ENCODE measurements at places on chromosomes 16 and 17.

DNA sequence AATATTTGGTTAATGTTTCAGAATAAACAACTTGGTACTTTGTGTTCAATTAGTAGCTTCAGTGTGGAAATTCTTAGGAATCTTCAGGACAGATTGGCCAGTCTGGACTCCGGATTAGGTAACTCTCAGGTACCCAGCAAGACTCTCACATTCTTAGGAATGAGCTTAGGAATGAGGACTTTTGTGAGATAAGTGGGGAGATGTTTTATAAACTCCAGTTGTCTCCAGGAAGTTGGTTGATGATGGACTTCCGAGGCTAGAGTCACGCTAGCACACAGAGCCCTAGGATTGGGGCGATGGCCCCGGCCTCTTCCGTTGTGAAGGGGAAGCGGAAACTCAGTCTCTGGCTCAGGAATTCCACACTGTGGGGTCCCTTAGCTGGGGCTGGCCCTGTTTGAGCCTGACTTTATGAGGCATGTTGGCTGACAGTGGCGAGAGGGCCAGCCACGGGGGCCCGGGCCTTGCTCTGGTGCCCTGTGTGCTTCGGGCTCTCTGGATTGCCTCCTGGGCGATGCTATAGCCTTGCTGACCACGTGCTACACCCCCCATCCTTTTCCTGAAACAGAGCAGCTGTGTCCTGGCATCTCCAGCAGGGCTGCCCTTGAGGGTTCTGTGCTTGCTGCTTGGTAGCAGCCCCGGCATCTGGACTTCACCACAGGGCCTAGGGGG lies 32.4 kb downstream of the RAB11FIP3 start:
- DNase-seq, result no peak

GRCh38 chr16:68309799-68310198 lies 947 bp downstream of the SLC7A6OS start:
- DNase-seq, result no peak

- DNase-seq, result peak; percentile 74
These were observed 15.1 kb downstream of the SAMD14 start for GRCh38 chr17:50114849-50115357.

- no peak for DNase-seq
These were observed 3.1 kb upstream of the C16orf74 start for GRCh38 chr16:85753976-85754375.

DNA sequence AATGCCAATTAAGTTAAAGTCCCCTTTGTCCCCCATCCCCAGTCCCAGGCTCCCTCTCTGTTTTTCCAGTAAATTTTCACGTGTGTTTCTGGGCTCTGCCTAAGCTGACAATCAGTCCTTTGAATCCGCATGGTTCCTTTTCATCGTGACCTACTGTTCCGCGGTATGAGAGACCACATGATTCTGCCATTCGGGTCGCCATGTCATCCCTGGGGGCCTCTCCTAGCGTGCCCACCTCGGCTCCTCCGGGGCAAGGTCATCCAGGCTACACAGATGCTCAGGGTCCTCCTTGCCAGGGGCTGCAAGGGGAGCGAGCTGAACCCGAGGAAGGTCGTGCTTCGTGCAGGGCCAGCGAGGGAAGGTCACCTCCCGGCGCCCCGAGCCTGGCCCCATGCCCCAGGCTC lies 157.6 kb downstream of the RAB11FIP4 start:
- peak; percentile 24 for DNase-seq

DNA sequence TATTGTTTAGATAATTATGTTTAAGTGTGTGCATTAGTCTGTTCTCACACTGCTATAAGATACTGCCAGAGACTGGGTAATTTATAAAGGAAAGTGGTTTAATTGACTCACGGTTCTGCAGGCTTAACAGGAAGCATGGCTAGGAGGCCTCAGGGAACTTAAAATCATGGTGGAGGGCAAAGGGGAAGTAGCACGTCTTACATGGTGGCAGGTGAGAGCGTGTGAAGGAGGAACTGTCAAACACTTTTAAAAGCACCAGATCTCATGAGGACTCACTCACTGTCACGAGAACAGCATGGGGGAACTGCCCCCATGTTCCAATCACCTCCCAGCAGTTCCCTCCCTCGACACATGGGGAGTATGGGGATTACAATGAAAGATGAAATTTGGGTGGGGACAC lies 203.5 kb upstream of the GOT2 start:
- DNase-seq, result no peak

DNA sequence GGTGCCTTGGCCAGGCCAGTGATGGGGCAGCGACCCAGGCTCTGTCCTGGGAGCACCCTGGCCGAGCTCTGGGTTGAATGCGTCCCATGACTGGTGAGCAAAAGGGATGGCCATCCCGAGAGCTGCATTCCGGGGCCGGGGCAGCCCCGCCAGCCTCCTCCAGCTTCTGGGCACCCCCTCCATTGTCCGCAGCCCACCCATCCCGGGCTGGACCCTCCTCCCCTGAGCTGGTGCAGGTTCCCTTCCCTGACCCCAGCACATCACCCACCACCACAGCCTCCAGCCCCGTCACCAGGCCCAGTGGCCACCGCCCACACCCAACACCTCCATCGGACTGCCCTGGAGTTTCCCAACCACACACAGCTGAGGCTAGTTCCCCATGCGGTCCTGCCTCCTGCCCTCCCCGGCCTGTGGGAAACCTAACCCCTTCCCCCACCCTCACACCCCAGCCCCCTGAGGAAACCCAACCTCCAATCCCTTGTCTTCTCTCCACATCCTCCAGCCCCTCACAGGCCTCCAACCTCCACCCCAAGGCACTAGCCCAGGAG lies 16.2 kb upstream of the PVALEF start:
- DNase-seq, result no peak

DNA sequence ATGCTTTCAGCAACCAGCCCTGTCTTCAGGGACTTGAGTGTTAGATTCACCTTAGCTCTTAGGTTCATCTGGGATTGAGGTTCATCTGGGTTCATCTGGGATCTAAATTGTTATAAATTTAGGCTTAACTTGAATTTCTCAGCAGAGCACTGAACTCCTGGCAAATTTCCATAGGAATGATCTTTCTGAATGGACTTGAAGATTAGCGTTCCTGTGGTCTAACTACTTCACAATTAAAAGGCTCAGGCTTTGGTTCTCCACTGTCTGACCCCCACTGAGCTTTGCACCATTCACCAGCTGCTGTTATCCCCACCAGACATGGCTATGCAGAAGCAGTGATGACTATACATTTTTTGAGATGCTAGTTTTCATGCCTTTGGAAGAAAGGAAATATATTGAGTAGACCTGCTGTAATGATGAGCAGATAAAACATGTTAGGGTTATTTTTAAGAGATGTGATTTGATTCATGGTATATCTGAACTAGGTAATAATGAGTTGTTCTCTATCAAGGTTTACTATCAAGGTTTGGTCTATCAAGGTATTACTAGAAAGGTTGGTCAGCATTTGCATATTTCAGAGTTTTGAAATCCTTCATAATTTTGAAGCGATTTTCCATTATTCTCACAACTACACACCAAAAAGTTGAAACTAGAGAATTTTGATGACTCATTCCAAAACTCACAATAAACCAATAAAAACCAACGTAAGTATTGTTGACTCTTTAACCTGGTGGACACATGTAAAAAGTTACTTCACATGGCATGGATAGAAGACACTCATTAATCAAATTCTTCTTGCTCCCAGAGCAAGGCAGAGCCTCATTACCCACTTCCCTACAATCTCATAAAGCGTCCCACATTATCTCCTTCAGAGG lies 71.7 kb downstream of the SNX11 start:
- no peak for DNase-seq

DNA sequence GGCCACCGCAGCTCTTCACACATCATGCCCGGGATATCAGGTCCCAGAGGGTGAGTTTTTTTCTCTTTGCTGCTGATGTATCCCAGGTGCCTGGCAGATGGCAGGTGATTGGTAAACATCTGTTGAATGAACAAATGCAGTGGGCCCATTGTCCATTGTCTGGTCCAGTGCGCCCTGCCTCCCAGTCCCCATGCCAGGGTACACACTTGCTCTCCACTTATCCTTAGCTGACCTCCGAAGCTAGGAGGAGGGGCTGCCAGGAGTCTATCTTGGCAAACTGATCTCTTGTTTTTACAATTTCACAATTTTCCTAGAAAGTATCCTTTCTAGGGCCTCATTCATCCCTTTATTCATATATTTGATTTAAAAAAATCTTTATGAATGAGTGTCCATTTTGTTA lies 196.0 kb downstream of the RAB11FIP4 start:
- no peak for DNase-seq

- no peak for DNase-seq
These were observed 51.3 kb downstream of the NFATC3 start for GRCh38 chr16:68136515-68136914.

- no peak for DNase-seq
These were observed 66.1 kb downstream of the PLD6 start for GRCh38 chr17:17139972-17140589.

- peak; percentile 38 for DNase-seq
These were observed 291.2 kb downstream of the CDH11 start for GRCh38 chr16:64830653-64831052.

DNA sequence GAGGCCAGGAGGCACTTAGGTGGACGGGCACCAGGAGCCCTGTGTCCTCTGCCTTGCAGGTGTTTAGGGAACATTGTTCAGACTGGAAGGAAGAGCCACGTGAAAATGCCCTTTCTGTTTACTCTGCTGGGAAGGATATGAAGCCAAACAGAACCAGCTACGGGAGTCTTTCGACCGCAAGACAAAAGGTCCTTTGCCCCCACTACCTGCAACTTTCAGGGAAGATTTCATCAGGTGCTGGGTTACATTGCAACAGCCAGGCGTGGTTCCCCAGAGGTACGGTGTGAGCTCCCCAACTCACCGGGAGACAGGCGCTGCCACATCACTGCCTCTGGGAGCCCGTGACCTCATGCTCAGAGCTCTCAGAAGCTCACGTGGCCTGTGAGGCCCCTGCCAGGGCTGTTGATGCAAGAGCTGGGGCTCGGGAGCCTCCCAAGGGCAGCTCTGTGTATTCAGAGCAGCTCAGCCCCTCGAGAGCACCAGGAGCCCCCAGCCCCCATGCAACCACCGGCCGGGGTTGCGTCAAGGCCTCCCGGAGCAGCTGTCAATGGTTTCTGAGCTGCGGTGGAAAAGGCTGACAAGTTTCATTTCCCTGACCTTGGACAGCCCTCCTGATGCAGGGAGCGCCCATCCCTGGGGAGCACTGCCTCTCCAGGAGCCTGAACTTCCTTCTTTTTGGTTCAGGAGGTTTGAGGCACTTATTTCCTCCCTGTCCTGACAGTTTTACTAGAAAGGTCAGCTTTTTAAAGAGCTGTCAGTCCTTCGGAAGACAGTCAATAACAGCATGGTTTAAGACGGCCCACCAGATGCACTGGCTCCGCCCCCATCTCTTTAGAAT lies 42.1 kb downstream of the TBC1D16 start:
- peak; percentile 93 for DNase-seq

- peak; percentile 54 for DNase-seq
These were observed 331 bp upstream of the CCDC92B start for GRCh38 chr17:2749784-2750181.

GRCh38 chr16:54076006-54076504 lies 210.5 kb downstream of the IRX3 start:
- no peak for DNase-seq

DNA sequence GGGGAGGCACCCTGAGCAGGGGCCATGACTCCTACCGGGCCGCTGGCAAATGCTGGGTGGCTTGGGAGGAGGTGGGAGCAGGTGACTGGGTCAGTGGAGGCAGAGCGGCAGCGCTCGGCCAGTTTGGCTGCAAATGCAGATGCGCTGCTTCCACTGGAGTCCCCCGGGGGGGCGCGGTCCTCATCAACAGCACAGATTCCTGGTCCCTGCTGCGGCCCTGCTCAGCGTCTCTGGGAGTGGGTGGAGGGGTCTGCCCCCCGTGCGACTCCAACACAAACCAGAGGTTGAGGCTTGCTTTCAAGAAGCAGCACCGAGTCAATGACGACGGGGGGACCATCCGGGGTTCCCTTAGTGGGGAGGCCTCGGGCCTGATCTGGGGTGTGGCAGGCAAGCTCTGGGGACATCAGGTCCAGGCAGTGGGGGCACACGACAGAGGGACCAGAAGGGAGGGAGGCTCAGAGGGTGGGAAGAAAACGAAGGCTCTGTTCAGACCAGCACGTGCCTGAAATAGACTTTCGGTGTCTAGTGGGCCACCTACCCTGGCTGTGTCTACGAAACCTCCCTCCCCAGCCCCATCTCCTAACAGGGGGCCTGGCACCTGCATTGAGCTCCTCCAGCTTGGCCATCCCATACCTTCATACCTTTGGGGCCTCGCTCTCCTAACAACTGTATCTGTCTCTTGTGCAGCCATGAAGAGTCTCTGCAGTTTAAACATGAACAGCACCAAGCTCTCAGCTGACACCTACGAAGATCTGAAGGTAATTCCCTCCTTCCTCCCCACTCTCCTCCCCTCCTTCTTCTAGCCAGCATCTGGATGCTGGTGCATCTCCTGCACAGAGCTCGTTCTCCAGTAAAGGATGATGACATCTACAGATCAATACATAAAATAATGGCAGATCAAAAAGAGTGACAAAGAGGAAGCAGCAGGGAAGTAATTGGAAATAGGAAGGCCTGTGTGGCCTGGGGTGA lies 72.5 kb upstream of the PLCG2 start:
- no peak for DNase-seq

GRCh38 chr17:72056155-72056554 lies 64.7 kb upstream of the SOX9 start:
- DNase-seq, result no peak

DNA sequence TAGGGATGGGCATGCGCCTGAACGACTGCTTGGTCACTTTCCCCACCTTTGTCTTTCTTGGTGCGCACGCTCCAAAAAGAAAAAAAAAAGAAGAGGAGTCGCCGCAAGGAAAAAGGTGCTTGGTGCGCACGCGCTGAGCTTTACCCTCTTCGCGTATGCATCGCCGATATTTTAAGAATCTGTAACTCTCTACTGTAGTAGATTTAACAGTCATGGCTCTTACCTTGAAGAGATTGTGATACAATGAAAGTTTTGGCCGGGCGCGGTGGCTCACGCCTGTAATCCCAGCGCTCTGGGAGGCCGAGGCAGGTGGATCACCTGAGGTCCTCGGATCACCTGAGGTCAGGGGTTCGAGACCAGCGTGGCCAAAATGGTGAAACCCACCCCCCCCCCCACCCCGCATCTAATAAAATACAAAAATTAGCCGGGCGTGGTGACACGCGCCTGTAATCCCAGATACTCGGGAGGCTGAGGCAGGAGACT lies 609 bp upstream of the FXR2 start:
- DNase-seq, result no peak

- no peak for DNase-seq
These were observed 68.5 kb downstream of the BRIP1 start for GRCh38 chr17:61794792-61795191.

- DNase-seq, result peak; percentile 57
These were observed 7.1 kb downstream of the AKAP1 start for GRCh38 chr17:57092171-57092570.

GRCh38 chr17:44556832-44557606 lies at the start of gene FZD2:
Gene FZD2 (plus strand): TSS chr17:44557484. CDS start chr17:44557689, 205 bp downstream.
- peak; percentile 96 for DNase-seq

DNA sequence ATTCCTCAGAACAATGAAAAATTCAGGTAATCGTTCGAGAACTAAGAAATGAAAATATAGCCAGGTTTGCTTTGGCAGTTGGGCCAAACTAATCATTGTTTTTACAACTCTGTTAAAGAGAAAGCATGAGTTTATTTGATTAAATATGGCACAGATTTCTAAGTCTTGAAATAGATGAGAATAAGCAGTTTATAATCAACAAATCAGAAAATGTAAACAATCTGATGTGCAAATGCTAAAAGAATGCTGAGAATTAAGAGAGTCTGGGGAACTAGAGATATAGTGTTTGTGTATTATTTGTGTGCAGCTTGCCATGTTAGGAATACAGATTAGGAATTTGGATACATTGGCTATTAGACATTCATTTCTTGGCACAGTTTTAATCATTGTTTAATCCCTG lies 212.5 kb downstream of the TANC2 start:
- no peak for DNase-seq

- peak; percentile 68 for DNase-seq
These were observed 52.3 kb downstream of the YWHAE start for GRCh38 chr17:1347589-1348323.

GRCh38 chr17:18025241-18025944 lies 13.6 kb downstream of the ATPAF2 start:
- peak; percentile 55 for DNase-seq
